ENCODE measurements at places on chromosomes 5 and 9.

DNA sequence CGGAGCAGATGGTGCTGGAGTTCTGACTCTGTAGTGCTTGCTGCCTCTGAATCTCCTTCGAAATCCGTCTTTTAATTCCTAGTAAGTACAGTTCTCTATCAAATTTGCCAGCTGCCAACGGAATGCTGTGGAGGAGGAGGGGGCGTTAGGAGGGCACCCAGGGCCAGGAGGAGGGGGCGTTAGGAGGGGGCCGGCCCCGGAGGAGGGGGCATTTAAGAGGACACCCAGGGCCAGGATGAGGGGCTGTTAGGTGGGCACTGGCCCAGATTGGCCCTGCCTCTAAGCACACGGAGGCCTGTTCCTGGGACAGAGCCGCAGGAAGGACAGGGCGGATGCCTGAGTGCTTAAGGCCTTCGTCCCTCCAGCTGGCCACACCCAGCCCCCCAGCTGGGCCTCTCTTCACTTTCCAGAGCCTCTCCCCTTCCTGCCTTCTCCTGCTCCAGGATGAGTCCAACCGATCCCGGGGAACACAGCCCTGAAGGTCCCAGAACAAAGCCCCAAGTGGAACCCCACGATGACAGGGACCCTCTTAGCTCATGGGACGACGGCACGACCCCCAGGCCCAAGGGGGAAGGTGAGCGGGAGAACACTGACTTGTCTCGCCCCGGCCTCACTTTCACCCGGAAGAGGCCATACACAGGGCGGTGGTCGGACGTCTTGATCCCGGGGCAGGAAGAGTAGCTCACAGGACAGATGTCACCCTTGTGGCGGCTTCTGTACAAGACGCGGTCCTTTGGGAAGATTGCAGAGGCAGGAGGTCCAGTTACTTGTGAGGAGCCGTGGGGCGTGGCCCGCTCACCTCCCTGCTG is 9.8 kb downstream of the INPP5E start:
- DNase-seq: no peak

DNA sequence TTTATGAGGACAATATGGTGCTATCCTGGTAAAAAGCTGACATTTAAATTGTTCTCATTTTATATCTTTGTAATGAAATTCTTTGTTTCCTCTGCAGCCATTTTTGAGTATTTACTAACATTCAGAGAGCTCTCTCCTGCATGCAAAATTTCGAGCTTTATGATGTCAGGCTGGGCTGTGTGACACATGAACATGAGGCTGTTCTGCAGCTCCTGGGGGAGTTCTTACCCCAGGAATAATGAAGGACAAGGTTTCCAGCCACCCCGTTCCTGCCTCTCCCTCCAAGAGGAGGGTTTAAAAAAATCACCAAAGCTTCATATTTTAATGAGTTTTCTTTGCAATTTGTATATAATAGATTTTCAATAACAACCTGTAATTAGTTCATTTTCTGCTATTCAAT is 252.4 kb downstream of the HSPA4 start:
- DNase-seq: no peak

DNA sequence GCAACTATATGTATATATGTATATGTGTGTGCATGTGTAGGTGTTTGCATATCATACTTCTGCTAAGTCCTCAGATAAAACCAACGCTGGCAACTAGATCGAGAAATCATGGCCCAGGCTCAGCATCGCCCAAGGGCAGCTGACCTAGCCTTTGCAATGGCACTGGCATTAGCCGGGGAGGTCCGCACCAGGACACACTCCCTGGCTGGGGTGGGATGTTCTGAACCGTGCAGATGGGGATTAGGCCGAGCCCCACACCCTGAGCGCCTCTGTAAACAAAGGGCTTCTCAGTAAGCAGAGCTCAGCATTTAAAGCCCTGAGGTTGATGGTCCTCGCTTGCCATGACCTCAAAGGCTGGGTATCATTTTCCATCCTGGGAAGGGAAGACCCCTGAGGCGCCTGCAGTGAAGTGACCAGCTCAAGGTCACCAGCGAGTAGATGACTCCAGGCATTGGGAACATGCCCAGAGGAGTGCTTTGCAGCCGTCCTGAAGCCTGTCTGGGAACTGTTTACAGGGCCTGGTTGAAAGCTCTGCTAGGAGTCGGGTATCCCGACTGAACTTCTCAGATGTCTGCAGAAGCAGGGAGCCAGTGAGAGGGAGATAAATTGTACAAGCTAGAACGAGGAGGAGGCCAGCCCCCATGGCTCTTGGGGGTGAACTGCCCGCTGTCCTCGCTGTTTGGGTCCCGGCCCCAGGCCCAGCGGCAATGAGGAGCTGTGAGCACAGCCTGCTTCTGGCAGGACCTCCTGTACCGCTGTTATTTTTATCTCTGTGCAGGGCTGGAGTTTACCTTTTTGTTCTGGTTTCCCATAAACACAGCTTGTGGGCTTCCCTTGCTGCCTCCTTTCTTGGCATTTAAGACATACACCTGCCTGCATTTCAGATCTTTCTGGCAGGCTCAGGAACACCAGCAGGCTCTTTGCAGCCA is 18.4 kb downstream of the GADD45G start:
- no peak for DNase-seq

GRCh38 chr9:97889941-97890887 is 32.1 kb downstream of the TRMO start:
- DNase-seq: peak; percentile 60

GRCh38 chr9:135681161-135681560 is 18.1 kb downstream of the LCN9 start:
- DNase-seq: no peak

GRCh38 chr9:130899051-130899748 is 2.6 kb upstream of the QRFP start:
- no peak for DNase-seq

DNA sequence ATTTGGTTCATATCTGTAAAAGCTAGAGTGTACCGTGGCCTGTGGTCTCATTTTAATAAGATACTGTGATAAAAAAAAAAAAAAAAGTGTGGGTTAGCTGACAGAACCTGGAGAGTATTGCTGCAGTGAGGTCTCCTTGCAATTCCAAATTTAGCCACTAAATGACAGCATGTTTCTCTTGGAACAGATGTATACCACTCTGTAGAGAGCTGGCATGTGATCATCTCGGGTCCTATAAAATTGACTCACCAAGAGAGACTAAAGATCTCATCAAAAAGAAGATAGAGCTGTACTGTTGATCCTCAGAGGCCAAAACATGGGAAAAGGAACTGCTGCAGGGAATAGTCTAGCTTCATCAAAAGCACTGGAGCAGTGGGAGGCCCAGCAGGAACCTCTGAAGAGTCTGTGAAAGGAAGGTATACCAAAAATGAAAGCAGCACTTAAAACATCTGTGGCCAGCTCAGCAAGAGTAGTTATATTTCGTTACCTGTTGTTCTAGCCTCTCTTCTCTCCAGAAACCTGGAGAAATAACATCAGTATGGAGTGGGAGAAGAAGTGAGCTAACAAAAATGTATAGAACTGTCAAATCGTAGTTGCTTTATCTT is 826.8 kb downstream of the EFNA5 start:
- DNase-seq: no peak

- no peak for DNase-seq
Measured at GRCh38 chr5:332843-333242, 11.3 kb downstream of the AHRR start.

DNA sequence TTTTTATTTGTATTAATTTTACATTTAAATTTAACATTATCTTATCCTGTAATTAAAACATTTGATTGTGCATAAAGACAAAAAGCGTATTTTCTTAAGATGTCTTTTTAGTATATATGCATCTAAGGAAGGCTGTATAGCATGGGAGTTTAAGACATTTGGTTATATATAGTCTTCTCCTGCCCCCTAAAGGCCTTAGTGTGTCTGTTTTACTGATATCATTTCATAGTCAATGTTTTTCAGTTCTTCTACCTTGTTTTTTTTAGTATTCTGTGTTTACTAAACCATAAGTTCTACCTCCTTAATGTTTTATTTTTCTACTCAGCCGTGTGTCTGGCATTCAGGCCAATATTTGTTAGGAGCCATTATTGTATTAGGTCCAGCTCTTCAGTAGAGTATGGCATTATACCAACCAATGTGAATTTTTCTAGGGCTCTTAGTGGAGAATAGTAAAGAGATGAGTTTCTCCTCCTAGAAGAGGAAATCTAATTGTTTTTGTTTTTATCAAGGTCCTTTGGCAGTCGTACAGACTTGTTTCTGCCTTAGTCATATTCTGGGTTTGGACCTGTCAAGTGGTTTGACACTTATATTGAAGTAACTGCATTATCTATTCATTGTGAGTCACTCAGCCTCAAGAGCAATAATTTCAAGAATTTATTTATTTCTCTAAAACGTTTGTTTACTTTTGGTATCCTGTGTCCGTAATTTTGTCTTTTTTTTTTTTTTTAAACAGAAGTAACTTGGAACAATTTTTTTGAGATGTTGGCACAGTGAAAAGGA is 74.8 kb downstream of the SLF1 start:
- no peak for DNase-seq

GRCh38 chr9:88710449-88710848 is 175.5 kb downstream of the NXNL2 start:
- DNase-seq: no peak

DNA sequence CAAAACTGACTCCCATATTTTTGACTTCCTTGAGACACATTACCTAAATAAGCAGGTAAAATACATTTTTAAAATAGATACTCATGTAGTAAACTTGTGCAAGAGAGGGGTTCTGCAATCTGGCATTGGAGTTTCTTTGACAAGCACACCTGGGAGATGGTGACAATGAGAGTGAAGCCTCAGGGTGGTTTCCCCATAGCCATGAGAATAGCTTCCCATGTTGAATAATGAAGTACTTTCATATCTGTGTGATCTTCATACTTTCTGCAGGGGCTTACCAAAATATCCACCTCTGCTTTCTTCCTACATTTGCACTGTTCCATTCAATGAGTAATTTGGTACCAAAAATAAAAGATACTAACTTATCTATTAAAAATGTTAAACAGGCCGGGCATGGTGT is 44.7 kb upstream of the VCAN start:
- no peak for DNase-seq

- no peak for DNase-seq
Measured at GRCh38 chr9:113184539-113184938, 33.7 kb downstream of the SLC31A2 start.

DNA sequence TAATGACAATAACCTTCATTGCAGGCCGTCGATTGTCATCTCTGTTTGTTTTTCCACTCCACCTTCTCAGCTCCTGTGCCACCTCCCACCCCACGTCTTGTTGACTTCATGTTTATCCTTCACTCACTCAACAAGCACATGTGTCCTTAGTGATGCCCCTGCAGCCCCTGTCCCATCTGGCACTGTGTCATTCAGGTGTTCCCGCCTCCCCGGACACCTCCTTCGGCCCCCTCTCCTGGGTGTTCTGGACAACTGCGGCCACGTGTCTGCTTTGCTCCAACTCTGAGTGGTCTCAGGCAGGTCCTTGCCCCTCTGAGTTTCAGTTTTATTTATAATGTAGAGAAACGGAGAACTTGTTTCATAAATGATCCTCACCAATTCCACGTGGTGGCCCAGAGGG is 91.0 kb upstream of the COL5A1 start:
- DNase-seq: no peak

DNA sequence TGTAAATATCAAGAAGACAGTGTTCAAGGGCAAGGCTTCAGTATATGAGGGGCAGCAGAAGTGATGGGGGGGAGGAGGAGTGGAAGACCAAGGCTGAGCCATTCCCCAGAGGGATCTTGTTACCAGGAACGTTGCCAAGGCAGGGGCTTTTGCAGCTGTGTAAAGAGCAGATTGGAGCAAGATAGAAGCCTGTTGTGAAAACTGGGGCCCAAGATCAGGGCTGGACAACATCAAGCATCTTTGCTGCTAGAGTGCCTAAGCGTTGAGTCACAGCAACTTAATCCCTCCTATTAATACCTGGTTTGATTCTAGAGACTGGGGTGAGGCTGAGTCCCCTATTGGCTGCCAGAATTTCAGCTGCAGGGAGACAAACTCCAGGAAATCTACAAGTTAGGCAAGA is 18.4 kb upstream of the ERCC6L2 start:
- no peak for DNase-seq

GRCh38 chr9:110835859-110836271 is 167.3 kb downstream of the MUSK start:
- DNase-seq: no peak

- DNase-seq: no peak
Measured at GRCh38 chr5:143534761-143535154, 131.3 kb upstream of the NR3C1 start.

- DNase-seq: no peak
Measured at GRCh38 chr9:72753266-72753893, 199.5 kb downstream of the ALDH1A1 start.

- no peak for DNase-seq
Measured at GRCh38 chr5:127839496-127840197, 136.5 kb downstream of the CCDC192 start.

GRCh38 chr5:10556289-10556807 is 7.5 kb upstream of the ANKRD33B start:
- DNase-seq: no peak

DNA sequence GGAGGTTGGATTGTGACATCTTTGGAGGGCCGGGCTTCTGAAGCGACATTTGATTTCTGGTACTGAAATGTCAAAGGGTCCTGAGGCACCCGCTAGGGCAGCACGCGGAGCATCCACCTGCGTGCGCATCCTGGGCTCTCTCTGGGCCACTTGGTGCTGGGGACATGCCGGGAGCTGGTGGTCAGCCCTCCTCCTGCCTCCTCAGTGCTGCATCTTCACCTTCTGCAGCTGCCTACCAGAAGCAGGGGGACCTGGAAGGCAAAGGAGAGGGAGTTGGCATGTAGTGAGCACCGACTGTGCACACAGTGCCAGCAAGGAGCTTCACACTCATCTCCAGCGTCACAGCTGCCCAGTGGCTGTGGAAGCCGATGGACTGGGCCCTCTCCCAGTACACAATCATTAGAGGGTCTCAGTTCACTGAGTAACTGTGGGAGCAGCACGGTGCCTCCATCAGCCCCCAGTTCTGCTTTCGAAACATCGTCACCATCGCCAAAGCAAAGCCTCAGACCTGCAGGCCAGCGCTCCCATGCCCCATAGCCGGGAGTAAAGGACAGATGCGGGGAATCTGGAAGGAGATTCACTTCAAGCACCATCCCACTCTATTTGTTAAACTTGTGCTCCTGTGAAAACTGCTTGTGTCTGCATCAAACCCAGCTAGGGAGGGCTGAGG is 138.4 kb downstream of the KCNIP1 start:
- no peak for DNase-seq

DNA sequence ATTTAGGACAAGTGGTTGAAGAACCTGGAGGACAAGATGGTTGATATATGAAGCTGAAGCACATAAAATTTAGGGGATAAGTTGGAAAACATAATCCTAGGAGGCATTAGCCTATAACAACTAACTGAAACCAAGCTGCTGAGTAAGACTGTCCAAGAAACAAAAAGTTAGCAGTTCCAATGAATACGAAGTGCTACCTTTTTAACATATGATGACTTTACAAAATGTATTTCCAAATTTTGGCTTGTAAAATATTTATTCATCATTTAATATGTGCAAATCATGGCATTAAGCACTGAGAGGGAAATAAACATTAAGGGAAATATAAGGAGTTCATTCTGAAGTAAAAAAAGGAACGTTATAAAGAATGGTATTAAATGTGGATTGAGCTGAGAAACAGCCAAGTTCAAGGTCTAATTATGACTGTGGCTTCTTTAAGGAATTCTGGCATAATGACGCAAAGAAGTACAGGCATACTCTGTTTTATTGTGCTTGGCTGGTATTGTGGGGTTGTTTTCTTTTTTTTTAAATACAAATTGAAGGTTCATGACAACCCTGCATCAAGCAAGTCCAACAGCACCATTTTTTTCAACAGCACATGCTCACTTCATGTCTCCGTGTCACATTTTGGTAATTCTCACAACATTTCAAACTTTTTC is 7.7 kb downstream of the RAPGEF6 start:
- DNase-seq: no peak
